Central memory CD4-positive, alpha-beta T cell (primary cell): ENCODE measurements at places on chromosomes 3 and 15.

DNA sequence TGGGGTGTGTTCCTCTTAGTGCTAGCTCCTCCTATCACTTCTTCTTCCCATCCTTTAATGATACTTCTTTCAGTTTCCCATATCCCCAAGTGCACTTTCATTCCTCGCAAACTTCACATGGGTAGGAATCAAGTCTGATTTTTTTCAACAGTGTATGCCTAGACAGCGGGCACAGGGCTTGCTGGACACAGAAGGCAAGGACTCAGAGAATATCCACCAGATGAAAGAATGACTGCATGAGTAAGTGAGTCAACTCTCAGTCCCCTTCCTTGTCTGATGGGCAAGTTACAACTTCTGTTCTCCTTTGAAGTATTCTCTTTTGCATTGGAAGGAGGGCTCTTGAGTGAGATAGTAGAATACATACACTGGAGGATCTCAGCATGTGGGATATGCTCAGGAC lies 3.1 kb upstream of the SQOR start:
- DNase-seq: no peak

DNA sequence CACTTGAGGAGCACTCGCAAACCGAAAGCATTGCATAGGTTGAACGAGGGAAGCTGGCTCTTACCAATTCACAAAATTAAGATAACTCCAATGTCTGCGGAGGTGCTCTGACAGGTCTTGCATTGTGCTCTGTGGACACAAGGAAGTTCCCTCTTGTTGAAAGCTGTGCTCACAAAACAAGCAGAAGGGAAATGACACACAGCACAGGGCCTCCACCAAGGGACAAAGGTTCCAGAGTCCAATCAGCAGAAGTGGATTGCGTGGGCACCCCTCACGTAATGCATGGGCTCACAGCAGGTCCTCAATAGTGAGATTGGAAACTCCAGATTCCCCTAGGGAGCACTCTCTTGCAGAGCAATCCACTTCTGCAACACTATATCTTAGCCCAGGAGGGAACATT lies 89.9 kb downstream of the ATP10A start:
- DNase-seq: no peak

- no peak for DNase-seq
Measured at GRCh38 chr3:12663401-12663935, 449 bp downstream of the RAF1 start.

DNA sequence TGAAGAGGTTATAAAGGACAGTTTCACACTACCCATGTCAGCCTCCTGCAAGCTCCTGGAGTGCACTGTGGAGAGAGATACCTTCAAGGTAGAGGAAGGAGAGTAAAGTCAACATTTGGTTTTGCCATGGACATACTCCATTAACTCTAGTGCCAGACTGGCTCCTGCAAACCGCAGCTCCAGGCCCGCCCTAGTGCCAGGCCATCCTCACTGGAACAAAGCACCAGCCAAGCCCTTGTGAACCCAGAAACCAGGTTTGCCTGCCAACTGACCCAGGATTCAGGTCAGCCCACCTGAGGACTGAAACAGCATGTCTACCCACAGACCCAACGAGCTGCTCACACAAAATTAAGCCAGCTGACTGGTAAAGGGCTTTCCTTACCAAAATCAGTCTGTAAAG lies 41.0 kb upstream of the TP63 start:
- no peak for DNase-seq

DNA sequence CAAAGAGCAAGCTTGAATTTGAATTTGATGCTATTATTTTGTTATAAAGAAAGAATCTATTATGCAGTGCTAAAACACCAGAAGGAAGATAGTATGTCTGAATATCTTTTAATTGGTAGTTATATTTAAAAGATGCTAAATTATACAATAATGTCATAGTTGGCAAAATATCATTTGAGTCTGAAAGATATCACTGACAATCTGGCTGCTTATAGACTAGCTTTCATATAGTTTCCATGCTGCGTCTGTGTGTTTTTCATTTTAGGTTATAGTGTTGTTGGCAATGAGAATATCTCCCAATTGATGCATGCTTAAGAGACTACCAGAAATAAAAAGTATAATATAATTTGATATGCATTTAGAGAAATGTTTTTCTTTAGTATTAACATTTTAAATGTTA lies 142.9 kb downstream of the NEO1 start:
- no peak for DNase-seq

DNA sequence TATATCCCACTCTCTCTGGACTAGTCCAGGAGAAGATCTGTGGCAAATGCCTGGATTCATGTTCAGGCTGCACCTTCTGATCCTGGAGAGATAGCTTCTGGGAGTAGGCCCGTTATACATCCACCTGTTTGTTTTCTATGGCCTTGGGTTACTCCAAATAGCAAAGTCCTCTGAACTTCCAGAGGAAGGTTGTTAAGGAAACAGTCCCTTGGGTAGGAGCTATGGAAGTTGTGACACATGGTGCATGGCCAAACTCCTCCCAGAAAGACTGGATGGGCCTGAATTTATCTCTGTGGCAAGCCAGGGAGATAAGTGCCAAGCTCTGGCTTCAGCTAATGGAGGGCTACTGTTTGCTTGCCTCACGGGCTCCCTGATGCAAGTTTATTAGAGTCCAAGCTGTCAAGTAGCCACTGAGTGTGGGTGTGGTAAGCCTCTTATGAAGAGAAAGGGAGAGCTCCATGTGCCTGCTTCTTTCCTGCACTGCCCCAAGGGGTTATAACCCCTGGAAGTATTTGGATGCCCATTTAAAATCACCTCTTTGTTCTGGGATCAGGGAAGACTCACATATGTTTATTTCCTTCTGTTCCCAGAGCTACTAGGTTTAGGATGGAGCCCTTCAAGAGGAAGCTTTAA lies 328.7 kb upstream of the ATP11B start:
- DNase-seq: no peak

DNA sequence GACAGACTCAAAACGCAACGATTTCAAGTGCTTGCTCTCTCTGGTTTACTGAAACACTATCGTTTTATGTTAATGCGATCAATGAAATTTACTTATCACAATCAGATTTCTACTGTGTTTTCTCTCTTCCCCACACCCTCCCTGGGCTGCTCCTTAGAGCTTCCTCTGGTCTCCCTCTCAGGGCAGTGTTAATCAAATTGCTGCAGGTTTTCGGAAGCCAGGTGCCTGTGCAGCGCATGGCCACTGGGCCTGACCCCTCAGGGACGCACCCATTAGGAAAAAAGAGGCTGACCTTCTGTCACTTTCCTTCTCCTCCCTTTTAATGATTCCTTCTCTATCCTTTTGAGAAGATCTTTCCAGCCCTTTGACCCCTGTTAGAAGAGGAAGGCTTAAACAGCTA lies 134.5 kb upstream of the ONECUT1 start:
- no peak for DNase-seq

DNA sequence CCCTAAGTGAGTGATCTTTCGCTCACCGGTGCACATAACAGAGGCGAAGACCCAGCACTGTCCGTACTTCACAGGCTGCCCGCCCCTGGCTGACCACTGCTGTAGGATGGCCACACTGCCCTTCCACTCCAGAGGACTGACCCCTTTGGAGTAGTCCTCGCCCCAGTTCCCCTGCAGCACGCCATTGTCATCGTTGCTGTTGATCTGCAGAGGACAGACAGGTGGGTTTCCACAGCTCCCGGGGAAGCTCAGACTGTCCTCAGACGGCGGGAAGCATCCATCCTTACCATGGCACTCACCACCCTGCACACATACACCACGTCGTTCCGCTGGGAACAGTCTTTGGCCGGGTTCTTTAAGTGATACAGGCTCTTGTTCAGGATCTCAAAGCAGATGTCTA lies 20.5 kb upstream of the TGM5 start:
- no peak for DNase-seq

DNA sequence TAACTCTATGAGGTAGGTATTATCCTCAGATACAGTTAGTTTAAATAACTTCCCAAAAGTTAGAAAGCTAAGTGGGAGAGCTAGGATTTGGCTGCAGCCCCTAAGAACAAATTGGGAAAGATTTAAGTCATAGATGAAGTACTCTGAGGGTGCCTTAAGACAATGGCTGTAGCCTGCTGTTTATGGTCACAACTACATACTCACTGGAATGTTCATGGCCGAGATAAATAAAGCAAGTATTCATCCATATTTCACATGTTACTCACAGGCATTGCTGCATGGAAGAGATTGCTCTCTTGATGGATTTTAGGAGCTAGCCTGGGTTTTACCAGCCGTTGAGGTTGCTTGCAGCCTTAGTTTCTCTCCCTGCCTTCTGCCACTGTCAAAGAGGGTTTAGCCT lies 145.0 kb downstream of the CMSS1 start:
- DNase-seq: no peak

GRCh38 chr3:7787871-7788828 lies 713.5 kb upstream of the LMCD1 start:
- no peak for DNase-seq

DNA sequence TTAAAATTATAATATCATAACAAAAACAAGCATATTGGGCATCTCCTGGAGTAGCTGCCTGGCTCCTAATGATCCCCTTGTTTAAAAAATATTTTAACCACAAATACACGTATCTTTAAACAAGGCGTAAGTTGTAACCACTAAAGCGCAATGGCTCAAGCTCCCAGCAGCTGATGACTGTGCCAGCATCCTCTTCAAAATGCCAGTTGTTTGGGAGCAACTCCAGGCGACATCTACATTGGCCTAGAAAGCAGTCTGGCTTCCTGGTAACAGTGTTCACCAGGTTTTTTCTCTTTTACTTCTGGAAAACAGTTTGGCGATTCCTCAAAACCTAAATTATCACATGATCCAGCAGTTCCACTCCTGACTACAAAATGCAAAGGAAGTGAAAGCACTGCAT lies 13.8 kb downstream of the PCOLCE2 start:
- no peak for DNase-seq

DNA sequence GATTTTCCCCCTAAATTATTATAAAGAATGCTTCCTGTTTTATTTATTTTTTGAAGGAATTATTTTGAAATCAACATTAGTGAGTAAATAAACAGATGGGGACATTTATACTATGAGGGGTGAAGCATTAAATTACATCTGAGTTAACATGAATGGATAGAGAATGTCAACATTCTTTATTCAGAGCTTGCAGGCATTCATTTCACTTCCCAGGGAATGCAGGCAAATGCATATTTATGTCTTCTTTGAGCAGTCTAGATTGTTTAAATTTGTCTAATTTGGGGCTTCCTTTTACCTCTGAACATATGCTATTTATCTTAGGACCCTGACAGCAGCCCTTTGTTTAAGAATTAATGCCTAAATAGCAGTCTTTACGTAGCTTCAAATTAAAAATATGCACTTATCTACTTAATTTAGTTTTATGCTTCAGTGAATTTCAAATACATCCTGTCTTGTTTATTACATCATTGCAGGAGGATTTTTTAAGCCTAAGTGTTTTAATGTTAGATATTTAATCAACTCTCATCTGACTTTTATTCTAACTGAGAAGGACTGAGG lies 630.5 kb upstream of the LMCD1 start:
- DNase-seq: no peak

DNA sequence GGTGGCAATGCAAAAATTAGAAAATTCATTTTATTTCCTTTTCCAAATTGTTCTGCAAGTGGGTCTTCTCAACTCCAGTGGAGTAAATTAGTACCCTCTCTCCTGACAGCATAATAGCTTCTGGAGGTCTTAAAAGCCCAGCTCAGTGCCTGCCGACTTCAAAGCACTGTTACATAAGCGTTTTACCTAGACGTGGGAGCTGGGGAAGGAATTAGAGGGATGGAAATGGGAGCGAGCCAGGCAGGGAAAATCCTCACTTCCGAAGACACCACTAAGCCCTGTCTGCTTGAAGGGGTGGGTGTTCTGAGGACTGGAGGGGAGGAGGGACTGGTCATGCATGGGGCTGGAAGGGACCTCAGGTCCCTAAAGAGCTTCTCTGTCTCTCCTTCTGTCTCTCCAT lies 77.2 kb upstream of the SLC6A1 start:
- DNase-seq: no peak

GRCh38 chr15:74312445-74313007 lies 54.9 kb downstream of the CYP11A1 start:
- no peak for DNase-seq

DNA sequence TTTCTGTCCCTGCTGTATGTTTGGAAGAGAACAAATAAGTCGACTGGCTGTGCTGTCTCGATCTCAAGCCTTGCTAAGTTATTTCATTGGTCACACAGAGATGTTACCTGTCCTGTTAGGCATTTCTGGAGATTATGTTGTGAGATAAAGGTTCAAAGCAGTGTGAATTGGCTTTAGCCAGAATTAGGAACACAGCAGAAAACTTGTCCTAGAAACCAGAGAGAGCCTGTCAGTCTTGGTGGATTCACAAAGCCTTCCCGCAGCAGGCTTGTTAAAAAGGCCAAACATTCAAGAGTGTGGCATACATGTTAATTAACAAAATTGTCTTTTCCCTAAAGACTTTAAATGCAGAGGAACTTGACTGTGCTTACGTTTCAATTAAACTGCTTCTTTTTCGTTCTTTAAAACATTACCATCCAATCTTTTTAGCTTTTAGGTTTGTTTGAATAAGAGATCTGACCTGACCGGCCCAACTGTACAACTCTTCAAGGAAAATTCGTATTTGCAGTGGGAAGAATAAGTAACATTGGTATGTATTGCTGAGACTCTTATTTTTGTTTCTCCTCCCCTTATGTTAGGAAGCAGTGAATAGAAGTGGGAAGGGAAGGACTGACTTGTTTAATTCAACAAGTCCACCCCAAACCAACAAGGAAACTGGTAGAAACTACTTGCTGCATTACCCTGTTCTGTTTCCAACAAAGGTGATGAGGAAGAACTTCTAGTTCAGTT lies 25.2 kb downstream of the ABHD2 start:
- DNase-seq: no peak

- DNase-seq: no peak
Measured at GRCh38 chr15:97706059-97706458, 254.4 kb upstream of the ARRDC4 start.

DNA sequence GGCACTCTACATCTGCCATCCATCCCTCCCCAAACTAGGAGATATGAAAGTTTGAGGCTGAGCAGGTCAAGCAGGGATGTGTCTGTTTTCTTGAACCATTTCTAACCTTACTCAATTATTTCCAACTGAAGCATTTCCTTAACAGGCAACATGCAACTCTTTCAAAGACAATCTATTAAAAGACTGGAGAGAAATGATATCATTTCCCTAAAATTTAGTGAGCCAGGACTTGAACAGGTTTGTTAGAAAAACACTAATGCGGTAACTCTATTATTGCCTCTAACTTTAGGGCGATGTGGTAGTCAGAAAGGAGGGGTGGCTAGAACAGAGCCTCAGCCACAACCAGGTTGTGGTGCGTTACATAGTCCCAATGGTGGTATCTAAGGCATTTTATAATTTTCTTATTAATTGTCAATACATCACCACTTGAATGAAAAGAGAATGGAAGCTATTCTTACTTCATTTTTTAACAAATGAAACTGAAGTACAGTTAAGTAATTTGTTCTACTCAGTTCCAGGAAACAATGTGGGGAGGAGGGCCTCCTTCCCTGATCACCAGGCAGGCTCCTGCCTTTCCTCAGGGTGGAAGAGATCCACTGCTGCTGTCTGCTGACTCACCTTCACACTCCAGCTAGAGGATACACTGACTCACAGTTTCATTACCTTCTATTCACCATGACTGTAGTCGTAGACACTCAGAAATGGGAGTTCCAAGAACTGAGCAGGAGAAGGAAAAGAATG lies 22.8 kb downstream of the MYO1E start:
- no peak for DNase-seq

GRCh38 chr3:62238003-62238402 lies 135.3 kb downstream of the FEZF2 start:
- no peak for DNase-seq
